ENCODE measurements at places on chromosomes 6 and 20.
A peak's percentile ranks its signal among the peaks of the same experiment; 100 is the strongest.

DNA sequence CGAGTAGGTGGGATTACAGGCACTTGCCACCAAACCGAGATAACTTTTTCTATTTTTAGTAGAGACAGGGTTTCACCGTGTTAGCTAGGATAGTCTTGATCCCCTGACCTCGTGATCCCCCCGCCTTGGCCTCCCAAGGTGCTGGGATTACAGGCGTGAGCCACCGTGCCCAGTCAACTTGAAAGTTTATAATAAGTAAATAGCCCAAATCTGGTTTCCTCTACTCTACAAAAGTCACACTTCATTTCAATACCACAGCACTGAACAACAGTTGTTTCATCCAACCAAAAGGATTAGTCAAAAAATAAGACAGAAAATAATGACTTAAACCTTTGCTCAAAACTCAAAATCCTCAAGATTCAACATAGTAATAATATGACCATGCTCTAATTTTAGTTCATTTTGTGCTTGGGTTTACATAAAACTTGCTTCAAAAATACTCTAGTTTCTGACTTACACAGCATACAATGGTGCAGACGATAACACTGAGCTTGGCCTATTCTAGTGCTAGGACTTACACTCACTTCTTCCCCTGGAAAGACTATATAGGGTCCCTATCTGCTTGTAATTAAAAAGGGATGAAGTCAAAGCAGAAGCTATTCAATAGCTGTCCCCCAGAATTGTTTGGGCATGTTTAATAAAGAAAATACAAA, 56.7 kb downstream of the NT5E start:
- DNase-seq, result no peak

DNA sequence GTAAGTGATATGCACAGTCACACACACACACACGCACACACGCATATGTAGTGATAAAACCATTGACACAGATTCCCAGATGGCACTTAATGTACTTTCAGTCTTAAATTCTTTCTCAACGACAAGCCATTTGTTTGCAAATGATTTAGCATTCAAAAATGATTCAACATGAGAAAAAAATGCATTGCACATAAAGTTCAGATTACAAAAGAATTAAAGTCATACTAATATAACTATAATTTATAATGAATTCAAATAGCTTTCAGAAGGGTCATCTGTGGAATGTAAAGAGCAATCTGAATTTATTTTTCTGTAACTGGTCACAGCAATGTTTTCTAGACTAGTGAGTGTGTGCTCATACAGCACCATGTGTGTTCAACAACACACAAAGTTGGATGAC, 521.6 kb upstream of the ZNF337 start:
- DNase-seq, result no peak

DNA sequence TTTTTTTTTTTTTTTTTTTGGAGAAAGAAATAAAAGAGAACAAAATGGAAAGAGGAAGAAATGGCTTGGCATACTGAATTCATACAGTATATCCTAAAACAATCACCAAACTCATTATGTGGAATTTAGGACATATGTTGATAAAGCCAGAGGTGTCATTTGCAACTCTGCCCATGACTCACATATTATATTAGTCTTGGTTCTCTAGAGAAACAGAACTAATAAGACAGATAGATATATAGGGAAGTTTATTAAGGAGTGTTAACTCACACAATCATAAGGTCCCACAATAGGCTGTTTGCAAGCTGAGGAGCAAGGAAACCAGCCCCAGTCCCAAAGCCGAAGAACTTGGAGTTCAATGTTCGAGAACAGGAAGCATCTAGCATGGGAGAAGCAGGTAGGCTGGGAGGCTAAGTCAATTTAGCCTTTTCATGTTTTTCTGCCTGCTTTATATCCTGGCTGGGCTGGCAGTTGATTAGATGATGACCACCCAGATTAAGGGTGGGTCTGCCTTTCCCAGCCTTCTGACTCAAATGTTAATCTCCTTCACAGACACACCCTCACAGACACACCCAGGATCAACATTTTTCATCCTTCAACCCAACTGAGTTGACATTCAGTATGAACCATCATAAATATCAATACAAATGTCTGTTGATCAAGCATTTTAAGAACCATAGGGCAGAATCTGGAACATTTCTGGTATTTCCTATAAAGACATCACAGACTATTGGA, 102.3 kb downstream of the UBE3D start:
- no peak for DNase-seq

DNA sequence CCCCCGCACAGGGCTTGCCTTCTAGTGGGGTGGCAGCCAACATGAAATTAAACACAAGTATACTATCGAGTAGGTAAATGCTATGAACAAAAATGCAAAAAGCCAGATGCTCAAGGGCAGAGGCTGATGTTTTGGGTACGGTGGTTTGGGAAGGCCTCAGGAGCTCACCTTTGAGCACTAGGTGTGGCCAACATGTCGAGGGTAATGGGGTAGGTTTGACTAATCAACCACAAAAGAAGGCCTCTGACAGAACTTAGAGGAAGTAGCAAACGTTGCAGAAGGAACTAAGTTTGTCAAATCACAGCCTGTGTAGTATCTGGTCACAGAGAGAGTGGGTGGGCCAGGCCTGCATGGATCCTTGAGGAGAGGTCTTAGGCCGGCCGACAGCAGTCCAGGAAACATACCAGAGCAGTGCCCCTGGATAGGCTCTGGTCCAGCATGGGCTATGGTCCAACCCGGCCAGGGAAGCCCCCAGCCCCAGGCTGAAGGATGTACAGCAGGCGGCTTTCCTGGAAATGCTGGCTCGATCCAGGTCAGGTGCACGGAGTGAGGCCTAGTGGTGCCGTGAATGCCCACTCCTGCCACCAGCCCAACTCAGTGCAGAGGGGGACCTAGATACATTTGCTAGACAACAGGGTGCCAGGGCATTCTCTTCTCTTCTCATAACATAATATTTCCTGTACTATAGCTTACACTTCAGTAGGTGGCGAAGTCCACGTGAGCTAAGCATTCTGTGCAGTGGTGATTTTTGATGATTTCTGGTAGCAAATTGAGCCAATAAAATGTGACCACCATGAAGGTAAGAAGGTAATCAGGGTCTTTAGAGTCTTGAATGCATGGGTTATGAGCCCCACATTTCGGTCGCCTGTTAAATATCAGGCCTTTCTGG, 56.3 kb upstream of the CD93 start:
- no peak for DNase-seq

DNA sequence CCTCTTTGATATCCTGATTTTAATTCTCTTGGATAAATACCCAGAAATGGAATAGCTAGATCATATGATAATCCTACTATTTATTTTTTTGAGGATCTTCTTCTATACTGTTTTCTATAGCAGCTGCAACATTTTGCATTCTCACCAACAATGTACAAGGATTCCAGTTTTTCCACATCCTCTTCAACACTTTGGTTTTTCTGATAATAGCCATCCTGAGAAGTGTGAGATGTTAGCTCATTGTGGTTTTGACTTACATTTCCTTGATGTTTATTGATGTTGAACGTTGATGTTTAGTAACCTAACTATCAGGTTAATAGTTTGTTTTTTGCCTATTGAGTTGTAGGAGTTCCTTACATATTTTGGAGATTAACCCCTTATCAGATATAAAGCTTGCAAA, 217.3 kb downstream of the LRFN2 start:
- no peak for DNase-seq

GRCh38 chr6:29236060-29236459, 65.4 kb downstream of the OR2J2 start:
- DNase-seq, result no peak

GRCh38 chr6:155186052-155186658, 77.7 kb upstream of the CLDN20 start:
- DNase-seq, result no peak

- DNase-seq, result no peak
These were observed 18.2 kb downstream of the ERGIC3 start for GRCh38 chr20:35560105-35560511.

DNA sequence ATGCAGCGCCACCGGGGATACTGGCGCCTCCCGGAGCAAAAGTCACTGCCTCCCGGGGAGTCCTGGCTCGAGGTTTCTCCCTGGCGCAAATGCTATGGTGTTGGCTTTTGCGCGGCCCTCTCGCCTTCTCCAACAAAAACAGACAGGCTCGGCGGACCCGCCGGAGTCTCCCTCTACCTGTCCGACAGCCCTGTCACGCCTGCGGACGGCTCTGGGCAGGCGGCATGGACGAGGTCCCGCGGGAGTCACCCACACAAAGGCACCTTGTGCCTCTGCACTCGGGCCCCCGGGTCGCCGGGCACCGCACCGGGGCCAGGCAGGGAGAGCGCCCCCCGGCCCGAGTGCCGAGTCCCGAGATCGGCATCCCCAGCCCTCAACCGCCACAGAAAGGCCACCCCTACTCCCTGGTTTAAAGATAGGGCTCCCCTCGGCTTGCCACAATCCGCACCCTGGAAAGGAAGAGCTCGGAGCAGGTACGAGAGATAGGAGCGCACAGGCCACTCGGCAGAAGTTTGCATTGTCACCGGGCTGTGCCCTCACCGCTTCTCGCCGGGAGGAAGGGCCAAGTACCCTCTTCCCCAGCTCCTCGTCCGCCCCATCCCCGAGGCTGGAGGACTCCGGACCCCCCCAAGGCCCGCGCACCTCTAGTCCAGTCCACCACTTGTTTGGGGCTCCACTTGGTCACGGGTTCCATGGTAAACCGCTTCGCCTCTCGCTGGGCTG, 903 bp downstream of the CNKSR3 start:
- DNase-seq, result no peak

GRCh38 chr6:10961837-10962236, 75.0 kb downstream of the SYCP2L start:
- no peak for DNase-seq

- no peak for DNase-seq
These were observed 189.2 kb upstream of the AGPAT4 start for GRCh38 chr6:161463071-161463470.

DNA sequence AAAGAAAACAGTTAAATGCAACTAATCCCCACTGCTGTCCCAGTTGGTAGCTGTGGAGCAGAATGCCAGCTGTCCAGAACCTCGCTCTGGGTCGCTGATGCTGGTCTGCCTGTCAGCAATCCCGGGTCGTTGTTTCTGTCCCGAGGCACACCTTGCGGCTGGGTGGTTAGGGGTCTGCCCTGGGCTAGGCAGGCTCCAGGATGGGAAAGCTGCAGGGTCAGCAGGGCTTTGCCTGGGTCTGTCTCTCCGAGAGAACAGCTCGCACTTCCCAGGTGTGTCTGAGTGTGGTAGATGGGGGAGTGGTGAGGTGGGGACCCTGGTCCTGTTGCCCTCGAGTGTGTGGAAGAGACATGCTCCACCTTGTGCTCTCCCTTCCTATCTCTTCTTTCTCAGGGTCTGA, 261.2 kb downstream of the CLIC5 start:
- DNase-seq, result no peak

GRCh38 chr6:136792410-136793262, at the start of gene MAP3K5:
Gene MAP3K5, minus strand, starts transcription at chr6:136792477. Its CDS starts 320 bp downstream, at chr6:136792157.
- DNase-seq, result peak; percentile 55

DNA sequence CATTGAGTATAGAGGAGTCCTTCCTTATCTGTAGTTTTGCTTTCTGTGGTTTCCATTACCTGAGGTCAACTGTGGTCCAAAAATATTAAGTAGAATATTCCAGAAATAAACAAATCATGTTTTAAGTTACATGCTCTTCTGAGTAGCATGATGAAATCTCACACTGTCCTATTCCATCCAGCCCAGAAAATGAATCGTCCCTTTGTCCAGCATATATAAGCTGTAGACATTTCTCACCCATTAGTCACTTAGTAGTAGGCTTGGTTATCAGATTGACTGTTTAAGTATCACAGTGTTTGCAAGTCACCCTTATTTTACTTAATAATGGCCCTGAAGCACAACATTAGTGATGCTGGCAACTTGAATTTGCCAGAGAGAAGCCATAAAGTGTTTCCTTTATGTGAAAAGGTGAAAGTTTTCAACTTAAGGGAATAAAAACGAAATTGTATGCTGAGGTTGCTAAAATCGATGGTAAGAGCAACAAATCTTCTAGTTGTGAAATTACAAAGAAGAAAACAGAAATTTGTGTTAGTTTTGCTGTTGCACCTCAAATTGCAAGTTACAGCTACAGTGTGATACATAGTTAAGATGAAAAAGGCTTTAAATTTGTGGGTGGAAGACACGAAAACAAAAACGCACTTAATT, 198.6 kb upstream of the SIM1 start:
- peak; percentile 32 for DNase-seq

- DNase-seq, result no peak
These were observed 182.5 kb upstream of the JARID2 start for GRCh38 chr6:15063253-15063853.

- DNase-seq, result no peak
These were observed 185.8 kb upstream of the PRDM1 start for GRCh38 chr6:105900125-105900937.

DNA sequence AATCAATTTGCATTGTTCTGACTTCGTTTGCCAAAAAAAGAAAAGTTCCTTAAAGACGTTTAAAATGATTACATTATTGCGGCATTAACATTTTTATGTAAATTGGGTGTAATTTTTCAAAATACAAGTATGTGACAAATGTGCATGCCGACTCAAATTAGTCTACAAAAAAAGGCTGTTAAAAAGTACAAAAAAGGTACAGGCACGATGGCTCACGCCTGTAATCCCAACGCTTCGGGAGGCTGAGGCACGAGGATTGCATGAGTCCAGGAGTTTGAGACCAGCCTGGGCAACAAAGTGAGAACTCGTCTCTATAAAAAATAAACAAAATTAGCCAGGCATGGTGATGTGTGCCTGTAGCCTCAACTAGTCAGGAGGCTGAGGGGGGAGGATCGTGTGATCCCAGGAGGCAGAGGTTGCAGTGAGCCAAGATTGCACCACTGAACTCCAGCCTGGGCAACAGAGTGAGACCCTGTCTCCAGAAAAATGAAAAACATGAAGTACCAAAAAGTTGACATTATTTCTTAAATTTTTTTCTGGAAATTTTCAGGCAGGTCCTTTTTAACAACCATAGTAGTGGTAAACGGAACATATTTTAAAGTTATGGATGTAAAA, 90.2 kb downstream of the PTPN1 start:
- DNase-seq, result no peak
